SHP77 (cell line): ENCODE measurements at places on chromosomes 13 and 19.
A peak's percentile ranks its signal among the peaks of the same experiment; 100 is the strongest.

DNA sequence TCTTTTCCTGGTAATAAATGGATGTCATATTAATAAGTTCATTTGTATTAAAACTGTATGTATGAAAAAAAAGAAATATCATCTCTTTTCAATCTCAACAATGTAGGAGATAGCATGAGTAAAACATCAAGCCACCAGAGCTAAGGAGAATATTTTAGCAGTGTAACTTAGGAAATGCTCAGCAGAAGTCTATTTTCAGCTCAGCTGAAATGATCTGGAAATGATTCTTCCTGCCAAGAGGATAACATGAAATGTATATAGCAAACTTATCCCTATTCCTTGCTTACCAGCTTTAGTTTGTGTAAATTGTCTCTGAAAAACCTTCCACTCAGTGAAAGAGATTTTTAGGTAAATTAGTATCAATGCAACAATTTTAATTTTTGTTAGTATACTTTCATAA, 1194.4 kb downstream of the SLITRK1 start:
- DNase-seq = no peak

DNA sequence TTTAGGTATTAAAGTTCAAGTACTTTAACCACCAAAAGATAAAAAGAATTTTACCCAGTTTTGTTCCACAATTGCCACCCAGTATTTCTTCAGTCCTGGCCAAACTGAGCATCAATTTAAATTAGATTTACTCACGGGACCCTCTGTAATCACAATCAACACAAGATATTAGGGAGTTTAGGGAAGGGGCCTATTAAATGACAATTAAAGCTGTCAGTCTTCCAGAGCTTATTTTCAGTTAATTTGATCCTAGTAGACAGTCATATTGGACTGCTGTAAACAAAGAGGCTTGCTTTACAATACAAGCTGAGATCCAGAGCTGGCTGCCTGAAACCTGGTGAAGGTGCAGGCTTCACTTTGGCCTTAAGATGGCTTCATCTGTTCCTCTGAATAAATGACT, 321.2 kb upstream of the NBEA start:
- DNase-seq = no peak

GRCh38 chr13:72505376-72505775, 222.1 kb downstream of the MZT1 start:
- no peak for DNase-seq

GRCh38 chr19:19059837-19060611, 3.8 kb upstream of the SLC25A42 start:
- peak; percentile 72 for DNase-seq

- no peak for DNase-seq
Observed at GRCh38 chr19:3509566-3509989, 3.5 kb downstream of the FZR1 start.

DNA sequence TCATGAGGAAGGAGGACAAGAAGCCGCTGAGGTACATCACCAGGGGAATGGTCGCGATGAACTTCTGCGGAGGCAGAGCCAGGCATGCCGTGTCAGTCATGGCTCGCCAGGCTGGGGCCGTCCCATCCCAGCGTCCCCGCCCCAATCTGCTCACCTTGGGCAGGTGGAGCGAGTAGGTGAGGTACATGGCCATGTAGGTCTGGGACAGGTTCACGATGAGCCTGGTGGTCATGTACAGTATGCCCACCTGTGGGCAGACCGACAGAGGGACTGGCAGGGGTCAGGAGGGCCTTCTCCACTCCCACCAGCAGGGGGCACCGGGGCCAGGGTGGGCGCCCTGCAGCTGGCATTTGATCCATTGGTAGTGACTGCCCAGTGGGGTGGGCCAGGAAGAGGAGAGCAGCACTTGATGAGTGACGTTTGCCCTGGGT, 8.3 kb downstream of the TEKTIP1 start:
- peak; percentile 18 for DNase-seq

- DNase-seq = no peak
Observed at GRCh38 chr13:75512253-75512652, 25.4 kb downstream of the COMMD6 start.

GRCh38 chr19:32041681-32042292, 303.6 kb upstream of the ZNF507 start:
- peak; percentile 13 for DNase-seq

GRCh38 chr19:10568062-10568825, 535 bp downstream of the CDKN2D start:
- peak; percentile 67 for DNase-seq

- no peak for DNase-seq
Observed at GRCh38 chr13:109746364-109746763, 40.0 kb downstream of the IRS2 start.

GRCh38 chr13:22700246-22700887, 480.4 kb upstream of the SGCG start:
- DNase-seq = no peak

- DNase-seq = no peak
Observed at GRCh38 chr13:102678339-102679107, 16.3 kb downstream of the METTL21C start.

DNA sequence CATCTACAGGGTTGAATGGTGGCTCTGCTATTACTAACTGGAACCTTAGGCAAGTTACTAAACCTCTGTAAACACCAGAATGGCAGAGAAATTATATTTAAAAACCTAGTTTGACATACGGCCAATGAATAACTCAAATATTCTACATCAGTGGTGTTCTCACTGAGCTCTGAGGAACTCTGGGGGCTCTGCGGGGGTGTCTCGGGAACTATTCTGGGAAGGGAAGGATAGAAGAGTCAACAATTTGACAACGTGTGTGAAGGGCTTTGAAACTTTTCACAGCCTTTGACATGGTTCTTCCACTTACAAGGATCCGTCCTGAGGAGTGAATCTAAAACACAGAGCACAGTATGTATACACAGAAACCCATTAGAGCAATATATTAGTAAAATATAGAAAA, 38.7 kb downstream of the SOHLH2 start:
- no peak for DNase-seq

- no peak for DNase-seq
Observed at GRCh38 chr13:23069566-23069965, 111.2 kb upstream of the SGCG start.

- no peak for DNase-seq
Observed at GRCh38 chr13:63190219-63190618, 1774.6 kb upstream of the PCDH20 start.

DNA sequence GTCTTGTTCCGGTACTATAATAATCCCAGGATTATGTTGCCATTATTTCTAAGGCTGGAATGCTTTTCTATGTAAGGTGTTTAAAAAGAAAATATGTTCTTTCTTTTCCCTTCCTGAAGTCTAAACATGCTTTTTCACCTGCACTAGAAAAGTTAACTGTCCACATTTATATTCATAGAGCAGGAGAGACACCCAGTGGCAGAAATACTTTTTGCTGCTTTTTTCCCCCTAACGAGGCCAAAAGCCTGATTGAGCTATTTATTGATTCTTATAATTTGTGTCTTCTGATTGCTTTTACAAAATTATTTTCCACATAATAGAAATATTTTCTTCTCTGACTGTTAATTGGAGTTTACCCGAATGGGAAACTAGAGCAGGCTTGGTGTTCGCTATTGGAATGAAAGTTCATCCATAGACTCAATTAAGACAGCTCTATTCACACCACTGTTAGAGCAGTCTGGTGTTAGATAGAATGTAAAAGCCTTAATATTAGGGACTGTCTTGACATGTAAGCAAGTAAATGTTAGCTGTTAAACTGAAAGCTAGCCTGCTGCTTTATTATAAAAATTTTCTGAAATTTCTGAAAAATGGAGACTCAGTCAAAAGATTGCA, 15.8 kb downstream of the GPR180 start:
- peak; percentile 26 for DNase-seq

DNA sequence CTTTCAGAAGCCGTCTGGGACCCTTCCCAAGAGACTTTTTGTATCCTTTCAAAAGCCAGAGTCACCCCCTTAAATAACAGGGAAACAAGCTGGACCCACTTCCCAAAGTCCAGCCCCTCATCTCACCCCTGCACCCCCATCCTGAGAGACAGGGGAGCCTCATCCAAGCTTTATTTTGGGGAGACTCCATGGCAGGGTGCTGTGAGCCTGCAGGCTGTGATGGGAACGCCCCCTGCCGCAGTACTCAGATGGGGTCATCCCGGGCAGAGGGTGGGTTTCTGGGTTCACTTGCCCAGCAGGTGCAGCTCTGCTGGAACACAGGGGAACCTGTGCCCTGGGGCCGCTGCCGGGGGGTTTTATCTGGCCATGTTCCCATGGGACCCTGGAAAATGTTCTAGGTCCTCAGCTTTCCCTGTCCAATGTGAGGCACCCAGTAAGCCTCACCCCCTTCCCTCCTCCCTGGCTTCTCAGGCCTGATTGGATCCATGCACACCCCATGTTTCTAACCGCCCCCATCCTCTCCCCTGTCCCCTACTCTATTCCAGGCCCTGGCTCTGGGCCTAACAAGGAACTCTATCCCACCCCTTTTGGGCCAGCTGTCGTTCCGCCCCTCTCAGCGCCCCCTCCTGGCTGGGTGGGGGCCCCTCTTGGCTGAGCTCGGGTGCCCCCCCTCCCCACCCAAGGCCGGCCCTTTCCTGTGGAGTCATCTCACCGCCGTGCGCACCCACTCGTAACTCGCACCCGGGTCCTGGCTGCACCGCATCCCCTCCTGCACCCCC, 1.0 kb downstream of the HIF3A start:
- no peak for DNase-seq

GRCh38 chr19:8501516-8501915, 924 bp downstream of the PRAM1 start:
- no peak for DNase-seq

DNA sequence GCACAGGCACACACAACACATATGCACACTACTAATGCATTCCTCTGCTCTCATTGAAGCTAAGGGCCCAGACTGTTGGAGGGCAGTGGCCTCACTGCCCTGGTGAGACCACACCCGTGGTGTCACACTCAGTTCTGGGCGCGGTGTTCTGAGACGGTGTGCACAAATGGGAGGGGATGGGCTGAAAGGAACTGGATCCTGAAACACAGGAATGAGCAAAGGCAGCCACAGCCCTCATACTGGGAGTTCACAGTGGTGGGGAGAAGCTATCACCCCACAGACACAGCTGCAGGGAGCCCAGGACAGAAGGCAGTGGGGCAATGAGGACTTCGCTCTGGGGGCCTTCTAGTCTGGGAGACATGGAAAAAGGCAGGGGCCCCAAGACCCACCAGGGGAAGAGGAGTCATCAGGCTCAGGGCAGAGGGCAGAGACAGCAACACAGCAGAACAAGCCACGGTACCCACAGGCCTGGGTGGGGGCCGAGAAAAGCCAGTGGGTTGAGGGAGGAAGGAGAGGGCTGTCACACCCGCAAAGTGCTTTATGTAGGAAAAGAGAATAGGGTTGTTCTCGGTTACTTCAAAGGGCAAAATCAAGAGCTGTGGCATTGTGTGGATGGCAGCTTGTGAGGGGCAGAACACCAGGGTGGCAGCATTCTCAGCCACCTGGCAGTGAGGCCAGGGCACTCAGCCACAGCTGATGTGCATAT, 75.4 kb upstream of the GPR183 start:
- DNase-seq = no peak

- DNase-seq = peak; percentile 75
Observed at GRCh38 chr19:55080121-55080967, 4.7 kb downstream of the EPS8L1 start.

- DNase-seq = no peak
Observed at GRCh38 chr19:5296457-5297271, 43.9 kb downstream of the PTPRS start.

DNA sequence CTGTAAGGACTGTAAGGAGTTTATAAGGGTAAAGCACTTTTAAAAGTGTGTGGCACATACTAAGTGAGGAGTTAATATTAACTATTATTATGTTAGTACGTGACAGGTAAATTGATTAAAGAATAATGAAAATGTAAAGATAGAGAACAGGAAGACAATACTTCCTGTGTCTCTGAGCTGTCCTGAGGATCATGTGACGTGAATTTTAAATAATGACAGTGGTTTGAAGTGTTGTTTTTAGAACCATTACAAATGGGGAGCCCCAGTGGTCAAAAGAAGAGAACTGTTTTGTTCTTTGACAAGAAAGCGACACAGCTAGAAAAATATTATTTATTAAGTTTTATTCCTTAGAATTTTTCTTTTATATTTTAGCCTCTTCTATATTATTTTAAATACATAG, 241.2 kb upstream of the STARD13 start:
- no peak for DNase-seq

GRCh38 chr19:11324079-11324661, 15.3 kb downstream of the RAB3D start:
- DNase-seq = peak; percentile 60

DNA sequence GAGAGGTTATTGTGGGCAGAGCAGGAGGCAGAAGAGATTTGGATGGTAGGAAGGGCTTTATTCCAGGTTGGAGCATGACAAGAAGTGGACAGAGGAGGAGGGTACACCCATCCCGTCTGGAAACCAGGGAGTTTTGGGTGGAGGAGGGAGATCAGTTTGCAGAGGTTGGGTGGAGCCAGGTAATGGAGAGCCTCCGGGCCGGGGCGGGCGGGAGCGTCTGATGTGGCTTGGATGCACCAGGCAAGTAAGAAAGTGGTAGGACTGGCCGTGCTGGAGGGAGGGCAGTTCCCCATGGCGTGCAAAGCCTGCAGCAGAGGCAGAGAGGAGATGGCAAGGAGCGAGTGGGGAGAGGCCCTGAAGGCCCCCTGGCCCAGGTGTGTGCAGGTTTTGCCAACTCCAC, 10.9 kb downstream of the IGFLR1 start:
- no peak for DNase-seq

DNA sequence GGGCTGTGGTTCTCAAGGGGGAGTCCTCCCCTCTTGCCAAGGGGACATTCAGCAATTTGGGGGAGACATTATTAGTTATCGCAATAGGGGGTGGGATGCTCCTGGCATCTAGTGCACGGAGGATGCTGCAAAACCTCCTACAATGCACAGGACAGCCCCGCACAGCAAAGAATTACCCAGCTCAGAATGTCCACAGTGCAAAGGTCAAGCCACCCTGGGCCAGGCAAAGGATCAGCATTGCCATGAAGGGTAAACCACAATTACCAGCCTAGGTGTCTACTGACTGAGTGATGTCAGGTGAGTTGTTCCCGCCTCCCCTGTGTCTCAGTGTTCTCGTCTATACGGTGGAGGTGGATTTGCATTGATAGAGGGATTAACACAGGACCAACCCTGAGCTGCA, 2.4 kb upstream of the METTL21C start:
- DNase-seq = no peak

GRCh38 chr19:45553464-45553863, 31.1 kb downstream of the OPA3 start:
- no peak for DNase-seq

- no peak for DNase-seq
Observed at GRCh38 chr19:5297272-5297669, 43.3 kb downstream of the PTPRS start.

DNA sequence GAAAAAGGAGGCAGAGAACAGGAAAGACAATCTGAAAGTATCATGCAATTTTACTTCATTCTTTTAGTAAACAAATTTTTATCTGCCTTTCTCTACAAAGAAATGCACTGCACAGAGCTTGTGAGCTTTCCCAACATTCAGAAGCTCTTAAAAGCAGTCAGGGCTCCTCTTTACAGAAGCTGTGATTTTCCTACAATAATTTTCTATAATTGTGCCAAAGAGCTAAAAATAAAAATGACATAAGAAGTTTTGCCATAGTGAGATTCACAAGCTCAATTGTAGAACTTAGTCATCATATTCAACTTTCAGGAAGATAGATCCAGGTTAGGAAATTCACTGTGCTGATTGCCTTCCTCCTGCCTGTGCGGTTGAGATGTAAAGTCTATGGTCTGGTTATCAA, 341.4 kb downstream of the PCDH9 start:
- DNase-seq = no peak

GRCh38 chr19:38742906-38743305, 1.4 kb downstream of the CAPN12 start:
- DNase-seq = no peak
